Activated T-helper 1 cell treated with anti-CD3 and anti-CD28 coated beads, Interleukin-2, amount 50 U/mL, for 16 hours (primary cell): ENCODE measurements at places on chromosomes 12 and 14.

GRCh38 chr14:91835197-91835919 is 32.0 kb downstream of the TC2N start:
- DNase-seq, result no peak

DNA sequence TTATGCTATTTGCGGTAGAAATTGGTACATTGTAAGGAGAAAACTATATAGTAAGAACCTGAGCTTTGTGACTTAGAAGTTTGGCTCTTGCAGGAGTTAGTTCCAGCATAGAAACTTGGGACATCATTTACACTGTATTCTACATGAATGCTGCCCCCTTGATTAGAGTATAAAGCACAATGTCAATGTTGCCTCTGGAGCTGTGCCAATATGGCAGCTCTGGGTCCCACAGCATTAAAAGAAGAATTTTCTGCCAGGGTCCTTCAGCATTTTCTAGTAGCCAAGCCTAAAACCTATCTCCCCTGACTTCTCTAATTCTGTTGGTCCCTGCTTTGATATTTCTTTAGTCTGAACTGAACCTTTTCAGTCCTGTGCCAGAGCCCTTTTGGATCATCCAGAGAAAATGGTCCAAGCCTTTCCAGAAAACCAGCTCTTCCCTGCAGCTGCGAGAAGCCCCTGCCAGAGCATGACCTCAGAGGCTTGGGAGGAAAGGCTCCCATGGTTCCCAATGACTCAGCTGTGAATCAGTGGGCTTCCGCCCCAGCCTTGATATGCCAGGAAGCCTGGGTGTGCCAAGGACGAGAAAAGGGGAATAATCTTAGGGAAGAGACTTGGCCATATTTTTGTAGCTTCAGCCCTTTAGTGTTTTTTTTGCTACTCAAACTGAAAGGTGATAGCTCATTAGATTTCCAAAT is 43.2 kb downstream of the PLEKHG7 start:
- no peak for DNase-seq

GRCh38 chr12:75945581-75945980 is 86.0 kb downstream of the PHLDA1 start:
- DNase-seq, result no peak

- no peak for DNase-seq
These were observed 221.3 kb downstream of the ANO2 start for GRCh38 chr12:5723711-5724252.

DNA sequence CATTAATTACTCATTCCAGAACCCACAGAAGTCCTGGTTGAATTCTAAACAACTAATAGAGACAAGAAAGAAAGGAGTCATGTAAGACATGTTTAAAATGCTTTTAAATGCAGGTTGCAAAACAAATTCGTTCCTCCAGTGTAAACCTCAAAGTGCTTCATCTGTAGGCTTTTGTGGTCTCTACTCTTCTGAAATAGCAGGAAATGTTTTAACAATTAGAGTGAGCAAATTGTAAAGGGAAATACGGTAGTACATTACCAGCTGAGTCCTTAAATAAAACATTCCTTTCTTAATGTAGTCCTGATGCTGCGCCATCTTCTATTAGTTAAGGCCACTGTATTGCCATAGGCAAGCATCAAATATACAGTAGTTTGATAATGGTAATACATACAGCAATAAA is 1934.2 kb upstream of the SEL1L start:
- no peak for DNase-seq

GRCh38 chr14:91149462-91149861 is 35.6 kb downstream of the DGLUCY start:
- no peak for DNase-seq

GRCh38 chr12:99235381-99235780 is 412.2 kb upstream of the GARIN6 start:
- DNase-seq, result no peak

DNA sequence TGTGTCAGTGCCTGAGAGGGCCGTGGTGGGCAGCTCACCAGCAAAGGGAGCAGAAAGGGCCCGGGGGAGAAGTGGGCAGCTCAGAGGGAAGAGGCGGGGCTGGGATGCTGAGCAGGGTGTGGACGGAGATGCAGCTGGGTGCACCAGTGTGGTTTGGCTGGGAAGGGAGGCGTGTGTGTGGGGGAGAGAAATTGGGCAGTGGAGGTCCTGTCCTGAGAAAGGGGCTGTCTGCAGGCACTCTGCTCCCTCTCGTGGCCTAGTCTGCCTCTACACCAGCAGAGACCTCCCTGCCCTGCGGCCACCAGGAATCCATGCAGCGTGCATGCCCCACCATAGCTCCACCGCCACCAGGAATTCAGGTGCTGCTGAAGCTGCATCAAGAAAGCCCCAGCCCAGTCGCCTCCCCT is 6.4 kb downstream of the TMEM121 start:
- DNase-seq, result no peak

DNA sequence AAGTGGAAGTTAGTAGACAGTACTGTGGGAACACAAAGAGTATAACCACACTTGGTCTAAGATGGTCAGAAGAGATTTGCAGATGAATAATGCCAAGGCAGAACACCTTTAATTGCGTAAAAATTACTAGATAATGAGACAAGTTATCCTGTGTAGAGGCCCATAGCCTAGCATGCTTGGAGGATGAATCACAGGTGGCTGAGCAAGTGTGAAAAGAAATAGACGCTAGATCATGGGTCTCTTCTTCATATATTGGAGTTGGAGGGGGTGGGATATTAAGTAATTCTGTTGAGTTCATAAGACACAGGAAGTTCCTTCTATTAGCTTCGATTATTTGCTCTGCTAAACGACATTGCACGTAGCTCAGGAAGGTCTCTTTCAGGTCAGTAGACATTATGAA is 454.3 kb upstream of the LMO3 start:
- DNase-seq, result no peak

GRCh38 chr14:76293221-76293620 is 82.7 kb upstream of the ESRRB start:
- no peak for DNase-seq

DNA sequence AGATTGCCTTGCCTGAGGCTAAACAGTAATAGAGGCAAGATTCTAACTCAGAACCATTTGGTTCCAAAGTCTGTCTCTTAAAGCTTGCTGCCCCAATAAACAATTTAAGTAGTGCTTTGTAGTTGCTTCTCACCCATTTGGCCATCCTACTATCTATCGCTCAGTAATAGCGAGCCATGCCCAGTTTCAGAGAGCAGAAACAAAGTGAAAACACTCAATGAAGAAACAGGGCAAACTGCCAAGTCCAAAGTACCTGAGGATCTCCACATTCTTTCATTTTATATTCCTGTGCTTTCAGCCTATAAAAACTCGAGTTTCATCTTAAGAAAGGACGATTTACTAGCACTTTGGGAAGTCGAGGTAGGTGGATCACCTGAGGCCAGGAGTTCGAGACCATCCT is 103.3 kb upstream of the BBS10 start:
- DNase-seq, result no peak

DNA sequence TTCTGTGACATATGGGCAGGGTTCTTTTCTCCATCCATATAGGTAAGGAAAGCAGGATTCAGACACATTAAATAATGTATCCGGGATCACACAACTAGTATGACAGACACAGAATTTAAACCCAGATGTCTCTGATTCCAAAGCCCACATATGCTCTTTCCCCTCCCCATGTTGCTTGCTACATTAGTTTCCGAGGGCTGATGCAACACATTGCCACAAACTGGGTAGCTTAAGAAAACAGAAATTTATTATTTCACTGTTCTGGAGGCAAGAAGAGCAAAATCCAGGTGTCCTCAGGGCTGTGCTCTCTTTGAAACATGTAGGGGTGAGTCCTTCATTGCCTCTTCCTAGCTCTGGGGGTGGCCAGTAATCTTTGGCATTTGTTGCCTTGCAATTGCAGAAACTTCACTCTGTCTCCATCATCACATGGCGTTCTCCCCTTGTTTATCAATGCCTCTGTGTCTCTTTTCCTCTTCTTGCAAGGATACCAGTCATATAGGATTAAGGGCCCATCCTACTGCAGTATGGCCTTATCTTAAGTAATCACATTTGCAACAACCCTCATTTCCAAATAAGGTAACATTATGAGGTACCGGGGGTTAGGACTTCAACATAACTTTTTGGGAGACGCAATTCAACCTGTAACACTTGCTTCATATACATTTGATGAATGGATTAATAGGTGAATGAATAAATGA is 83.0 kb upstream of the CCND2 start:
- DNase-seq, result no peak

DNA sequence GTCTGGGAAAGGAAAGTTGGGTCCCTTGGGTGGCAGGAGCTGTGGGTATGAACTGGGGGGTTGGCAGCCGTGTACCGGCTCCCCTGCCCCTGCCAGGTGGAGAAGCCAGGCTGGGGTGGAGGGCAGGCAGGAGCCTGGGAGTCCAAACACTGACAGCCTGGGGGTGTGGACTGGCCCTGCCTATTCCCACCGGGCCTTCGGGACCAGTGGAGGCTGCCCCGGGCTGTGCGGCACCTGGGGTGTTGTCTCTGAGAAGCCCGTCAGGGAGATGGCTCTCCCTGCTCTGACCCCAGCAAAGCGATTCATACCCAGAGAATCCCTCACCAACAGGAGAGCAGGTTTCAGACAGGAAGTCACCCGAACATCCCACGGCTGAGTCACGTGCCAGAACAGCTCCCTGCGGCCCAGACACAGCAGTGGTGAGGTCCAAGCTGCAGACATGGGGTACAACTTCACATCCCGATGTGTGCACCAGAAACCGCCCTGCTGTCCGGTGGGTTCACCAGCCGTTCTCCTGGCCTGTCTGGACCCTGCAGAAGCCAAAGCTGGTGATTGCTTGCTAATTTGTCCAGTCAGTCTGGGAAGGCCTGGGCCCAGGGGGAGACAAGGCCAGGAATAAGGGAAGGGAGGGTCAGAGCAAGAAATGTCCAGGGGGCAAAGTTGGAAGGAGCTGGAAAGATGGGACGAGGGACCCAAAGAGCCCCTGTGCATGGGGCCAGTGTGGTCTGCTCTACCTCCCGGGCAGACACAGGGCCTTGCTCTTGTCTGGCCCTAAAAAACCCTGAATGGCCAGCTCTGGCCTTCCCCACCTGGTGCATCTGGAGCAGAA is 2.1 kb upstream of the GPR132 start:
- peak; percentile 49 for DNase-seq

- DNase-seq, result no peak
These were observed 11.6 kb upstream of the PPP1CC start for GRCh38 chr12:110754101-110754793.

DNA sequence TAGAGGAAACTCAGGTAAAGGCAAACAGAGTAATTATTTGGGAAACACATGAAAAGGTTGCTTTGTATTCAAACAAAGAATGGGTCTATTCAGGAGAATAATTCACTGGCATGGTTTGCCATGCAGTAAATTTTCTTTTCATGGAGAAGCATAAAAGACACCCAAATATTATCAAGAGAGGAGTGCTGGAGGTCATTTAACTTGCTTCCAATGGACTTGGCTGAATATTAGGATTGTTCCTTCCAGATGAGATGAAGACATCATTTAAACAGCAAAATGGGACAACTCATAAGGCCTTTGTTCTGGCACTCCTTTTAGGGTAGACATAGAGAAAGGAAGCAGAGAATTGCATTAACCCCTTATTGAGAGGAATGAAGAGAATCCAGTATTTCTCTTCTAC is 38.7 kb downstream of the WIF1 start:
- no peak for DNase-seq

DNA sequence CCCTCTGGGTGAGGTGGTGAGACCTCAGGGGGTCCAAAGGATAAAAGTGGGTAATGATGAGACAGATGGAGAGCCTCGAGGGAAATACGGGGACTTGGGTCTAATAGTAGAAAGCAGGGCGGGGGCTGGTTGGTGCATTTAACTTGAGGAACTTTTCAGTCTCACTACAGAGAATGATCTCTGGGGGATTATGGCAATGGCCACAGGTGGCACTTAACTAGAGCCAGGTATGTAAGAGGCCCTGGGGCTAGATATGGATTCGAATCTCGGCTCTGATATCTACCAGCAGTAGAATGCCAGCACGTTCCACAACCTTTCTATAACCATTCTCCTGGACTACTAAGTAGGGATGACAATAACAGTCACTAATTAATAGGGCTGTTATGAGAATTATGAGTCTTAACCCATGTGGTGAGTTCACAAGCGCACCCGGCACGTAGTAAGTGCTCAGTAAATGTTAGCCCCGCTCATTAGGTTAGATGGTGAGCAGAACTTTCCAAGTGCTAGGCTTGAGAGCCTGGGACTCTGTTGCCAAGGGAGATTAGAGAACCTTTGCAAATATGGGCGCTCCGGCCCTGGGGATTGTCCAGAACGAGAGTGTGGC is 888 bp upstream of the PLXNC1 start:
- no peak for DNase-seq

GRCh38 chr12:87596636-87597035 is 432.6 kb downstream of the C12orf50 start:
- no peak for DNase-seq

DNA sequence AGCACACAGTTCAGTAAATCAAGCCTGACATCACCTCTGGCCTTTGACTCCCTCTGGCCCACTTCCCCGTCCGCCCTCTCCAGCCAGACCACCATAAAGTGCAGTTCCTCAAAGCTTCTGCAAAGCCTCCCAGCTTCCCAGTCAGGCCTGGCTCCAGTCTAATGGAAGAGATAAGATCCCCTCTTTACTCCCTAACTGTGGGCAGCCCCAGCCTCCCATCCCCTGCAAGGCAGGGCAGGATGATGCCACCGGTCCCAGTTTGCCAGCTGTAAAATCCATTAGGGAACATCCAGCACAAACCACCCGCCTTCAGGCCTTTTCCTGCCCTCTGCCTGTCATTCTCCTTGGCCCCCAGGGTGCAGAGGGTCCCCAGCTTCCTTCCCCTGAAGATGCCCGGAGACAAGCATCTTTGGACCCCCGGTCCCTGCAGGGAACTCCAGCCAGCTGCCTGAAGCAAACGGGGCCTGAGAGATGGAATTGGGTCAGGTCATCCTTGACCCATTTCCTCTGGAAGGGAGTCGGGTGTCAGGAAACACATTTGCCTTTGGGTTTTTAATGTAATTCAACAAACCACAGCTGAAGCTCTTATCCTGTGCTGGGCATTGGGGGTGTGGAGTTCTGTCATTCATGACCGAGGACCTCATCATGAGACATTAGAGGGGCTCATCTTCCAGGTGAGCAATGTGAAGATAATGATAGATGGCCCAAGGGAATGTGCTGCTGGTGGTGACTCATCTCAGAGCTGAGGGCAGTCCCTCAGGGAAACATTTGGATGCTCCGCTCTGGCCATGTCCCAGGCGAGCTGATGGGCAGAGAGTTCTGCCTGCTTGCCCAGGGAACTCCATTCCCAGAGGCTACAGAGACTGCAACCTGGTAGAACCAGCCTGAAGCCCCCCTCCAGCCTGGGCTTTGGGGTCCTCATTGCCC is 93.8 kb upstream of the CLMN start:
- DNase-seq, result no peak

DNA sequence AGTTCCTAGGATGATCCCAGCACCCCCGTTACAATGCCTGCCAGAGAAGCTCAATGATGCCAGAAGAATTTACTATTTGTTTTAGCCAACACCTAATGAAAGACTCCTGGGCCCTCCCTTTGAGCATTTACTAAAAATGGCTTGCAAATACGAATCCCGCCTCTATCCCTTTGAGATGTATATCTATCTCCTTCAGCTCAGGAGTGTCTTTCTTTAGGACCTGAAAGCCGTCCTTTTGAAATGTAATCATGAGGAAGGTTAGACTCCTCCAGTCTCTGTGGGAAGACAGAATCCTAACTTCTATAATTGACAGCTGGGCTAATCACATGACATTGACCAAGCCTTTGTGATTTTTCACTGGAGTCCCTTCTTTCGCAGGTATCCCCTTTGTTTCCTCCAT is 19.2 kb upstream of the DYNC1H1 start:
- DNase-seq, result no peak
